ENCODE measurements at places on chromosomes 5 and 9. TPM values are rescaled to one million over a fixed set of nuclear protein-coding genes. Genes with fewer than 3 reads are reported as not detected.

CDC25C gene
- not detected for polyA plus RNA-seq

SLC46A2 gene
- 0.12 TPM for polyA plus RNA-seq

MARCHF11 gene
- not detected for polyA plus RNA-seq

- H3K36me3 ChIP-seq, result no peaks in the 10 kb centered on the region
- no peak for DNase-seq
- H3K27ac ChIP-seq, result no peak overlapping the region
- no peaks in the 10 kb centered on the region for H3K4me1 ChIP-seq
Measured at GRCh38 chr5:21686706-21687105, 1166.4 kb downstream of the CDH12 start.

DNA sequence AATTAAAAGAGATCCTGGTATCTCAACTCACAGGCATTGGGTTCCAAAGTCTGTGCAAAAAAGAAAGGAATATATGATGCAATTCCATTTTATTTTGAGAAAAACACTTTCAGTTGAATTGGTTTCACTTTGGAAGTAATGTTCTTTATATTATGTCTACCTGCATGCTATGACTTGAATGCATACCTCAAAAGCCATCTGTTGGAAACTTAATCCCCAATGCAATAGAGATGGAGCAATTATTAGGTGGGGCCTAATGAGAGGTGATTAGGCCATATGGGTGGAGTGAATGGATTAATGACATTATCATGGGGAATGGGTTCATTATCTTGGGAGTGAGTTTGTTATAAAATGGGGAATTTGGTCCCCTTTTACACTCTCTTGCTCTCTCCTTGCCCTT lies 293.3 kb downstream of the CSNK1G3 start:
- H3K36me3 ChIP-seq, result no peaks in the 10 kb centered on the region
- no peak overlapping the region for H3K4me3 ChIP-seq
- H3K4me1 ChIP-seq, result no peaks in the 10 kb centered on the region
- no peak for DNase-seq
- no peaks in the 10 kb centered on the region for H3K27me3 ChIP-seq
- no peak overlapping the region for H3K27ac ChIP-seq

DNA sequence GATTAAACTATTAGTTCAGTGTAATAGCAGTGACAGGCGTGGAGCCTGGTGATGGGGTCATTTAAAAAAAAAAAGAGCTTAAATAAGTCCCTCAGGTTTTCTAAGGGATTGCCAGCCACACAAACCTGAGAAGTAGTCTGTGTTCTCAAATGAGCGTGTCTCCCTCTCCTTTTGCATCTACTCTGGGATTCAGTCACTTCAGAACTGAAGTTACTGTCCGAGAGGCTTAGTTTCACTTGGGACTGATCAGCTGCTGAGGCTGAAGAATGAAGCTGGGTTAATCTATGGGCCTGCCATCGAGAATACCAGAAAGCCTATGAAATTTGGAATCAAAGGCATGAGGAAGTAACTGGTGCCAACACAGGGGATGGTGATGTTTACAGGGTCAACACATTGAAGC lies 310.1 kb downstream of the ADAMTS6 start:
- no peaks in the 10 kb centered on the region for H3K4me1 ChIP-seq
- no peak overlapping the region for H3K27ac ChIP-seq
- no peaks in the 10 kb centered on the region for H3K27me3 ChIP-seq
- no peak overlapping the region for H3K4me3 ChIP-seq

- no peaks in the 10 kb centered on the region for H3K4me1 ChIP-seq
- H3K4me3 ChIP-seq, result no peak overlapping the region
- no peak for DNase-seq
- no peak overlapping the region for H3K27ac ChIP-seq
- no peaks in the 10 kb centered on the region for H3K36me3 ChIP-seq
- no peaks in the 10 kb centered on the region for H3K27me3 ChIP-seq
Measured at GRCh38 chr9:134807716-134808446, 72.7 kb upstream of the FCN2 start.

DNA sequence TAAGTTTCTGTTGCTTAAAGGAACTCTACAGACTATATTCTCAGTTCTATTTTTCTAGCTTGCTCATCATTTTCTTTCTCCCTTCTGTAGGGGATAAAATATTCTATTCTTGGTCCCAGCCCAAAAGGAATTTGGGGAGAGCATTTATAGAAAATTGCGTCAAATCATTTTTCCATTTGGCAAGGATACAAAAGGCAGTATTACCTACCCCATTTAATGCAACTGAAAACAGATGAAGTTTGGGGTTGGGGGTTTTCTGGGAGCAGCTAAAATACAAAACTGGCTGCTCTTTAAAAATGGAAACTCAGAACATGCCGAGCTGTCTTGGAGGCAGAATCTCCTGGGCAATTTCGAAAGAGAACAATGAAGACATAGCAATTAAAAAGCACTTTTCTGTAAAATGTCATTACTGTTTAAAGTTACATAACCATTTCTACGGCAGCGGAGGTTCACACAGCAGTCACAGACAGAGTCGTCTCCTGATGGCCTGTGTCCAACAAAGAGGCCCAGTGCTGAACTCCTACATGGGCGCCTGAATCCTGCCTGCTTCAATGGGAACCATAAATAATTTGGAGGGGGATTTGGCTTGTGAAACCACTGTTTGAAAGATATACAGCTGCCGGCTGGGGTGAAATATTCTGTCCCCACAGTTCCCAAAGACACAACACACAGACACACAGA lies 152.4 kb downstream of the BRINP1 start:
- no peaks in the 10 kb centered on the region for H3K4me1 ChIP-seq
- no peaks in the 10 kb centered on the region for H3K27me3 ChIP-seq
- no peak overlapping the region for H3K27ac ChIP-seq

DNA sequence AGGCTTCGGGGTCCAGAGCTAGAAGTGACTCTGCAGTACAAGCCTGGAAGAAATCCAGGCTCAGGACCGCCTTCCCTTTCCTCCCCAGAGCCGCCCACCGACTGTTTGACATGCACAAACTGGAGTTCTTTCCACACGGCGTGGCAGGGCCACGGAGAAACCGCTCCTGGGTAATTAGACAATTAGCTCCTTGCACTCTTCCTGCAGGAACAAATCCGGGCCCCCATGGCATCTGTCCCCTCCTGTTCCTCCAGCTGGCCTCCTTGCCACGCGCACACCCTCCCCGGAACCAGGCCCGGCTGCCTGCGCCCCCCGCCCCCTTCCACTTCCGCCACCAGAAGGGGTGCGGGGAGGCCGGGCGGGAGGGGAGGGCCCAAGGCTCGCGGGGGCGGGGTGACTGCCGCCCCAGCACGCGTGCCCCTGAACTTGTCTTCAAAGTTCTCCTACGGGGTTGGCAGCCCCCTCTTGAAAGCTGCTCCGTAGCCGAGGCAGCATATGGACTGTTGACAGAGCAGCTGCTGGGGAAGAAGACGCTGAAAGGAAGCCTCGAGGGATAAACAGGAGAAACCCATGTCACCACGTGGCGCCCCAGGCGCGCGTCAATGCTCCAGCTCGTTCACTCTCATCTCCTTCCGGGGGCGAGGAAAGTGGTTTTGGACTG lies 74.3 kb downstream of the SEC61B start:
- peak overlapping the region; percentile 8 for H3K4me3 ChIP-seq
- no peaks in the 10 kb centered on the region for H3K4me1 ChIP-seq
- no peaks in the 10 kb centered on the region for H3K36me3 ChIP-seq
- peak; percentile 19 for DNase-seq

DNA sequence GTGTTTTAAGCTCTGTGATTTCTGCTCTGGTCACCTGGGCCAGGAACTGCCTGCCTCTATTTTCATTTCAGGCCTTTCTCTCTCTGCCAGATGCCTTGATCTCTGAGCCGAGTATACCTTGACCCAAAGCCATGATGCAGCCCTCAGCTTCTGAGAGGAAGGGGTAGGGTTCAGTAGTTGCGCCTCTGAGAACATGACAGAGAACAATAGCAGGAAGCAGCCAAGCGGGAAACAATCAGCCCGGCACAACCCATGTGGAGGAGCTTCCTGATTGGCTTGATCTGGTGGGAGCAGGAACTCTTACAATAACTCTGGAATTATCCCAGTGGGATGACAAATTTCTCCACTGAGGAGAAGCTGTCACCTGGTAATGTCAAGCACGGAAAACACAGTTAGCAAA lies 127.4 kb downstream of the PALM2AKAP2 start:
- H3K4me1 ChIP-seq, result no peaks in the 10 kb centered on the region
- no peaks in the 10 kb centered on the region for H3K27me3 ChIP-seq
- no peak for DNase-seq
- no peak overlapping the region for H3K27ac ChIP-seq
